Left renal cortex interstitium (tissue), 4 donors: ENCODE measurements at places on chromosomes 6 and 20.

GRCh38 chr6:159398633-159399032 is 229.4 kb downstream of the FNDC1 start:
- no peak for DNase-seq

DNA sequence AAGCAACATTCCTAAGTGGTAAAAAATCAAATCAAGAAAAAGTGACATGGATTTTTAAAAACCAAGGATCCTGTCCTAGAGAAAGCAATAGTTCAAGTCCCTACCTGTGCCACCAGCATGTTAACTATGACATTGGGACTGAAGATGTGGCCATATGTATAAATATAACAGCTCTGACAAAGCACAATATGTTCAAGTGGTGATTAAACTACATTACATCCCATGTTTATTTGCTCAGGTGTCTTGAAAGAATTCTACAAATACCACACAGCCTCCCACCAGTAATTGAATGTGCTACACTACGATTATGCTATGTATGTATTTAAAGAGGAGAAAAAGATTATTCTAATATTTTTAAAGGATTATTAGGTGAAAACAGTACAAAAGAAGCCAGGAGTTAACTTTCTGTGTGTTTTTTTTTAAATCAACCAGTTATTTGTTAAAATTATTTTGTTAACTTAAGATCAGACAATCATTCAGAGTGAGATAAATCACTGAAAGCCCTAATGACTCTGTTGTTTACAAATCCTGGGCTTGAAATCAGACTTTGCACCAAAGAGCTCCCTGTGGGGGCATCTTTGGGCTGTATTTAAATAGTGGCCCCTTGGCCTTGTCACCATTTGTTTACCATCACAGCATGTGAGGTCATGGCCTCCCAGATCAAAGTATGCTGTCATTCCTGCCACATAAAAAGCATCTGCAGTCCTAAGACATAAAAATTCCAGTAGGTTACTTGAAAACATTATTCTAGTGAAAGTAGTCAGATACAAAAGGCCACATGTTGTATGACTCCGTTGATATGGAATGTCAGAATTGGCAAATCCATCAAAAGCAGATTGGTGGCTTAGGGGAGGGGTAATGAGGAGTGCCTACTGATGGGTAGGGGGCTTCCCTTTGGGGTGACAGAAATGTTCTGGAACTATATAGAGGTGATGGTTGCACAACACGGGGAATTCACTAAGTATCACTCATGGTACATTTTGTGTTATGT is 17.1 kb downstream of the TTLL2 start:
- DNase-seq = no peak

DNA sequence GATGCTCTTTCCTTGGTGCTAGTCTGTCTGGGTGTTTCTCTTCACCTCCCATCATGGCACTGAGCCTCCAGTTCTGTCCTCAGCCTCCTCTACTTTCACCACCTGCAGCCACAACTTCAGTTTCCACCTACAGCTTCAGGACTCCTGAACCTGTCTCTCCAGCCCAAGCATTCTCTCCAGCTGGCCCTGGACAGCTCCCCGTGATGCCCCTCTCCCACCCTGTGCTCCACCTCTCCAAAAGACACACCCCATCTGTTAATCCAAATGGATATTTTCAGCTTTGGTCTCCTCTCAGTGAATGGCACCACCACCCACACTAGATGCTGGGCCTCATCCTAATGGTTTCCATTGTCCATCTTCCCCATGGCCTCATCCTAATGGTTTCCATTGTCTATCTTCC is 79.5 kb upstream of the NEDD9 start:
- DNase-seq = no peak

GRCh38 chr6:41966214-41966920 is 24.8 kb upstream of the CCND3 start:
- DNase-seq = no peak

GRCh38 chr6:138724015-138724414 is 49.6 kb upstream of the CCDC28A start:
- DNase-seq = no peak

- DNase-seq = no peak
These were observed 592 bp downstream of the CUTA start for GRCh38 chr6:33417128-33417902.

- DNase-seq = no peak
These were observed 40.3 kb downstream of the MAP3K5 start for GRCh38 chr6:136751991-136752390.

- DNase-seq = no peak
These were observed 41.1 kb upstream of the TRDN start for GRCh38 chr6:123677897-123678296.

DNA sequence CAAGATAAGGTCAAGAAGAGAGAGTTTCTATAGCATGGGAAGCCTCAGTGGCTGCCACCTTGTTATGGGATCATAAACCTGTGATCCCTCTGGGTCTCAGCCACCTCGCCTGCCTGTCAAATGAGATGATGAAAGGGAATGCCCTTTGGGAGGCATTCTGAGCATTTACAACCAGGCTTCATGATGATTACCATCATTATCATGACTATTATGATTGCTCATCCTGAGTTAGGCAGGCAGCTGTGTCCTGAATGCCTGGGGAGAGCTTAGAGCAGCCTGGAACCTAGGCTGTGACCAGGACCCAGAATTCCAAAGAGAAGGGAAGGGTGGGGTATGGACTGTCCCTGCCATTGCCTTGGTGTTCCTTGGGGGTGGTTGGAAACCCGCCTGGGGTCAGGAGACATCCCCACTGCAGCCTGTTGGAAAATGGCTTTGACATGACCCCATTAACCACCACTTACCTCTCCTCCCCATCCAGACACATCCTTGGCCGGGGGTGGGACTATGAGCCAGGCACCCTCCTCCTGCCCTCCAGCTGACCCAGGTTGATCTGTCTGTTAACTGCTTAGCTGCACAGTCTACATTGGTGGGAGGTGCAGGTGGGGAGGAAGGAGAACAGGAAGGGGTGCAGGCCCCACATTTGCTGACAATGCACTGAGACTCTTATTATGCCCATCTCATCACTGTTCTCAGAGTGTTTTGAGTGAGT is 51.9 kb downstream of the LRFN2 start:
- DNase-seq = no peak

GRCh38 chr20:23652926-23653325 is 15.2 kb upstream of the CST3 start:
- DNase-seq = no peak

DNA sequence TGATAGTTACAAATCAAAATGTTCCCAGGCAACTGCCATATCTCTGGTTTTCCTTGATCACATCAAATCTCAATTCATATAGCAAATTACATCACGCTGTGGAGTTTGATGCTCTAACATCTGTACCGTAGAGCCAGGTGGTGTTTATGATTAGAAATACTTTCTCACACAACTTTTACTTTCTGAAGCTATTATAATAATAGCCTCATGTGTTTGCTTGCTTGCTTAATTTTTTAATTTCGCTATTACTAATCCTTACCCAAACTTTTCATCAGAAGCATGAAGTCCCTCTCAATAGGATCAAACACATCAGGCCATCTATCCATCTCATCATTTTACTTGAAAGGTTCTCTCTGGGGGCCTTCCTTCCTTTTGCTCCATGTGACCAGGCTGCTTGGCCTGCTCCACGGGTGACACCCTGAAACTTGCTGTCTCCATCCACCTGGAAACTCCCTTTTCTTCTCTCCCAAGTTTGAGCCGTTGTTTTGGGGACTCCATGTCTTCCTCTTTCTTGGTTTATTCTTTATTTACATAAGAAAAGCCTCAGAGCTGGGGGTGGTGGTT is 75.4 kb downstream of the ADAT2 start:
- no peak for DNase-seq

- DNase-seq = no peak
These were observed 85.7 kb downstream of the CDH22 start for GRCh38 chr20:46222521-46223007.

- no peak for DNase-seq
These were observed 67.6 kb downstream of the GCNT2 start for GRCh38 chr6:10588562-10589428.

DNA sequence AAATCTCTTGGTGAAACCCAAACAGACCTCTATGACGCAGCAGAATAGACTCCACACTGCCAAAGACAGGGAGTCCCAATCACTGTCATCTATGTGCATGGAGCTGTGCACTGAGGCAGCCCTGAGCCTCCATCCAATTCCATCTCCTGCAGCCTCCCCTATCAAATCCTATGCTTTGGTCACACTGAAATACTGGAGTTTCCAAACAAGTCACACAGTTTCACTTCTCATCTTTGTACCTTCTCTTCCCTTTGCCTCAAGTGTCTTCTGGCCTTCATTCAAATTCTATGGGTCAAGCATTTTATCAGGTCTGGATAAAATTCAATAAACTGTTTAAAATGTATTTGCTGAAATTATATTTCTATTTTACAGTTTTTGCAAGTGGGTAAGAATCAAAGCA is 38.5 kb downstream of the FBXL4 start:
- DNase-seq = no peak

GRCh38 chr20:41379551-41379950 is 12.9 kb upstream of the EMILIN3 start:
- no peak for DNase-seq

- DNase-seq = no peak
These were observed 16.3 kb upstream of the SMAP1 start for GRCh38 chr6:70651326-70651905.

- DNase-seq = no peak
These were observed 25.6 kb upstream of the FUCA2 start for GRCh38 chr6:143536866-143537691.

DNA sequence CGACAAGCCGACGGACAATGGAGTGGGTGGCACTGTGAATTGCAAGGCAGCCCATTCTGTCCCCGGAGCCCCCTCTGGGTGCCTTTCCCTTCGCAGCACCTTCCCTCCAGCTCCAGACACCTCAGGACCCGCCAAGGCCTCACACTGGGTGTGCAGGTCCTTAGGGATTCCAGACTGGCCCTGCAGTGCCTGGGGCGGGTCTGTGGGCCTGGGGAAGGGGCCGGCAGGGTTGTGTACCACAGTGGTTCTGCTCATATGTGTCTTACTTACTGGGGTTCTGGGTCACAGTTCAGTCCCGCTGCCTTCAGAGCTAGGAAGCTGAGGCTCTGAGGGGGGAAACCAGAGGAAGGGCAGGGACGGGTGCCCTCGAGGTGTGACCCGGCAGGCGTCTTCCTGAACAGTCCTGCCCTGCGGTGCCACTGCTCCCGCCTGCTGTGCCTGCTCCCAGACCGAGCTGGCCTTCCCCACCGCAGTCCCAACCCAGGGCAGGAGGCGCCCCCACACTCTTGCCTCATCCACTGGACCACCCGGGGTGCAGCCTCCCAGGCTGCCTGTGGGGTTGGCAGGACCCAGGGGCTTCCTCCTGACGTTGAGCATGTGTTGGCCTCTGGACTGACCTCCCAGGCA is 16.3 kb upstream of the SLCO4A1 start:
- no peak for DNase-seq

DNA sequence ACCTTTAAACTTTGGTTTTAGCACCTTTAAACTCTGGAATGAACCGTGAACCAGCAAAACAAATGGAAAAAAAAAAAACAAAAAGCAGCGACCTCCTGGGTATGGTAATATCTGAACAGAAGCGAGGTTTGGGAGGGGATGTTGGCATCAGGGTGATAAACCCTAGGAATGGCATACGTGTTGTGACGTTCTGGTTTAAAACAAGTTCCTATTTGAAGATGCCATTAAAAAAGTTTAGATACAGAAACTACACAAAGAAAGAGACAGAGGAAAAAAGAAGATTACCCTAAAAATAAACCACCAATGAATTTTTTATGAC is 60.4 kb downstream of the ATXN1 start:
- no peak for DNase-seq

DNA sequence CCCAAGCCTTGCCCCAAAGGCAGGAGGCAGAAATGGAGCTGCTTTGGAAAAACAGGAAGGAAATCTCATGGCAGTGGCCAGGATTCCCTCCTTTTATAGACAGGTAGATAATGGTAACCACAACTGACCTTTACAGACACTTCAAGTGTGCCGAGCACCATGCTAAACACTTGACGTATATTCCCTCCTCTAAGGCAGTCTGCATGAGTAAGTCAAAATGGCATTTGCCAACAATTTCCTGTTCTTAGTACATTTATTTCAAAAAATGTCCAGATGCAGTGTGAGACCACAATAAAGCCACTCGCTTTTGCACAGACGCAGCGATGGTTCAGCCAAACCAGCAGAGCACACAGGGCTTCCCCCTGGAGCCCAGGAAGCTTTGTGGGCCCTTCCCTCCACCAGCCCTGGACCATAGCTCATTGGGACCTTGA is 16.5 kb upstream of the GPR6 start:
- DNase-seq = no peak

DNA sequence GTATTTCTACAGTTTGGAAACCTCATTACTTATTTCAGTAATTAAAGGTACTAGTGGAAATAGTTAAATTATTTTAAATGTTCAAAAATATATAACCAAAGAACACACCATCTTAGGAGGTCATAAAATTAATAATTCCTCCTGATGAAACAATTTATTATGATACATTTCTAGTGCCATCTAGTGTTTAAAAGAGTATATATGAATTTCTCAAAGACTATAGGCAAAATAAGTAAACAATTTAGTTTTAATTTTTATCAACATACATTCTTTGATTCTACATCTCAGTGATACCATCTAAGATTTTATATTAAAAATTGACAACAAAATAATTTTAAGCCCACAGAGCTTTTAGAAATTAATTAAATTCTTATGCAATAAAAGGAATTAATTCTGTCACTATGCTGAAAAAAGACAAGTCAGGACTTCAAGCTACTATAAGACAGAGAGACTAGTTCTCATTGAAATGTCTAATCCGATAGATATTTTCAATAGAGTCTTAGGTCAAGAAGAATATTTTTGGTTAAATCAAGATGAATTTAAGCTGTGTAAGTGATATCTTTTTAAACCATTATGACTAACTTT is 107.8 kb upstream of the RNF217 start:
- DNase-seq = no peak

GRCh38 chr6:6703699-6704098 is 115.2 kb downstream of the LY86 start:
- DNase-seq = no peak

GRCh38 chr20:35499271-35499670 is 30.2 kb downstream of the C20orf173 start:
- DNase-seq = no peak

- DNase-seq = no peak
These were observed 30.5 kb downstream of the MUC22 start for GRCh38 chr6:31040801-31041200.

DNA sequence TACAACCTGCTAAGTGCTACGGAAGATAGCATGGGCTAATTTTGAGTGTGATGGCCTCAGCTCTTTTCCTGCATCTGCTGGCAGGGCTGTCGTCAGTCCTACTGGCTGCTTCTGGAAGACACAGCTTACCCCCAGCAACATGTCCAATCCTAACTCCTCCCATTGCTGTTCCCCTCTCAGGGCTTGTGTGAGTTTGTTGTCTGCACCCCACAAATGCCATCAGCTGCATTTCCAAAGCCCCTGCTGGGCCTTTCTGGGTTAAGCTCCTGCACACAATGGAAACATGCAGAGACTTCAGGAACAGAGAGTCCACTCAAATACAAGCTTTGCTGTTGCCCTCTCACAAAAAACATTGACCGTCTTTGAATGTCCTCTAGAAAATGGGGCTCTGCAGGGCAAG is 84.7 kb downstream of the RNF182 start:
- DNase-seq = no peak
